Left renal pelvis (tissue), 4 donors: ENCODE measurements at places on chromosomes 4 and X.

GRCh38 chrX:24266996-24267395 is 46.9 kb downstream of the SUPT20HL2 start:
- DNase-seq = no peak

DNA sequence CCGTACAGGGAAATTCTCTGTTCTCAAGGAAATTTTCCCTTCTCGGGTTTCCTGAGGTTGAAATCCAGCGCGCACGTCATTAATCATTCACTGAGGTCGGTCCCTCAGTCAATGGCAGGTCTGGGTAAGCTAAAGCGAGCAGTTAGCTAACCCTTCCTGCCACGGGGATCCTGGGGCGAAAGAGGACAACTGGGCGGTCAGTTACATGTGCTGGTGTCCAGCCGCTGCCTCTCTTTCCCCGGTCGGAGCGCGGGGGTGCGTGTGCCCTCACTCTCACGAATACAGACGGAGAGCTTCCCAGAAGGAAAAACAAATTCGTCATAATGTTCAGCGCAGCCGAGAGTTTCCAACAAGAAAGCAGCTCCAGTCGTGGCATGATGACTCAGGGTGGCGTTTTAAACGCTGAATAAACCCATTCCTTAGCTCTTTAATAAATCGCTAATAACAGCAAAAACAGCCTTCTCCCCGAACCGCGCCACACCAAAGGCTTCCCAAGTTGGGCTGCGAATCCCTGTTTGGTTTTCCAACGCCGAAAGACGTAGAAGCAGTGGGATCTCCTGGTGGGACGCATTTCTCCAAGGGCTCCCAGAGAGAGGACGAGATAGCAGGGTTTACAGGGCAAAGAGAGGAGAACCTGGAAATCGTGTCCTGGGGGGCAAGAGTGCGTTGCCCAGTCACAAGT is 752 bp upstream of the FGF5 start:
- DNase-seq = peak; percentile 31

GRCh38 chr4:67550857-67551256 is 5.6 kb upstream of the CENPC start:
- DNase-seq = no peak

DNA sequence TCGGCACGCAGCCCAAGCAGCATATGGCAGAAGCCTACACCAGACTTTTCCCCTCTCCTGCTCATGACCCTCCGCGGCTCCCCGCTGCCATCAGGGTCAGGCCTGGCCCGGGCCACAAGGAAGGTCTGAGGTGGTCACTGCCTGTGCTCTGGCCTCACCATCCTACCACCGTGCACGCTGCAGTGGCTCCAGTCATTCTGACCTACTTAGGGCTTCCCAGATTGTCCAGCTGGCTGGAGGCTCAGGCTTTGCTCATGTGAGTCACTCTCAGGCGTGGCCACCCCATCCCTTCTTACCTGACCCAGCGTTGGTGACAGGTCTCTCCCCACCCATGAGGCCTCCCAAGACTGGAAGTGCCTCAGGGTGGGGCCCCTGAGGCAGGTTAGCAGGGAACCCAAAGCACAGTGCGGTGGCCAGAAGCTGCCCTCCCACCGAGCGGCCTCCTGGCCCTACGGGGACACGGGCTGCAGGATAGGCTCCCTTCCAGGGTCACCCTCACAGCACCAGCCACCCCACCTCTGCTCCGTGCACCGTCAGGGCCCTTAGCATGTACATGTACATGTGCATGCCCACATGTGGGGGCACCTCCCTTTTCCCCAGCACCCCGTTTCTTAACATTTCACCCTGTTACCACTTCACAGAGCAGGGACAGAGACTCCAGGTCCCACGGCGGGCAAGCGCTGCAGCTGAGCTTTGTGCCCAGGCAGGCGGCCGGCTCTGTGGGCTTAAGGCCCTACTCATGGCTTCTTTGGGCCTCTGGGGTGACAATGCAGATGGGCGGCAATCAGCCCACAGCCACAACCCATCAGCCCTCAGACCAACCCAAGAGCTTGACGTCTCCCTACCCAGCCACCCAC is 2.2 kb downstream of the TREX2 start:
- no peak for DNase-seq

GRCh38 chr4:136124251-136124745 is 1408.0 kb downstream of the PCDH18 start:
- no peak for DNase-seq

- DNase-seq = no peak
These were observed 195.0 kb upstream of the LDB2 start for GRCh38 chr4:17093481-17093880.

DNA sequence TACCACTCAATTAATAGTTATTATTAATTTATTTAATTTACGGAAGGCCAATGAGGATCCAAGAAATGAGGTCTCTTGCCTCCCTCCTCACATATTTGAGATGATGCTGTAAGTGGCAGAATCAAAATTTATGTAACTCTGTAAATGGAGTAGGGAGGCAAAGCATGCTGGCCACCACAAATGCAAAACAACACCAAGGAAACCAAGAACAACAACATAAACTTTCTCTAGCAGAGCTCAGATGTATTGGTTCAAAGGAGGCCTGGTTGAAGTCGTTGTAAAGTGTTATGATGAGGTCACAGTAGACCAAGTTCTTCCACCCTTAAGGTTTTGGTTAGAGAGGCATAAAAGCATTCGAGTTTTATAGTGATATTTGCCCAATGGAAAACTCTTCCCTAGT is 194.8 kb upstream of the FAT1 start:
- DNase-seq = no peak

- no peak for DNase-seq
These were observed 215.8 kb downstream of the PACRGL start for GRCh38 chr4:20916106-20916505.

- no peak for DNase-seq
These were observed 3.2 kb downstream of the THAP9 start for GRCh38 chr4:82903737-82904136.

GRCh38 chr4:52234561-52235440 is 183.7 kb downstream of the SPATA18 start:
- DNase-seq = no peak

DNA sequence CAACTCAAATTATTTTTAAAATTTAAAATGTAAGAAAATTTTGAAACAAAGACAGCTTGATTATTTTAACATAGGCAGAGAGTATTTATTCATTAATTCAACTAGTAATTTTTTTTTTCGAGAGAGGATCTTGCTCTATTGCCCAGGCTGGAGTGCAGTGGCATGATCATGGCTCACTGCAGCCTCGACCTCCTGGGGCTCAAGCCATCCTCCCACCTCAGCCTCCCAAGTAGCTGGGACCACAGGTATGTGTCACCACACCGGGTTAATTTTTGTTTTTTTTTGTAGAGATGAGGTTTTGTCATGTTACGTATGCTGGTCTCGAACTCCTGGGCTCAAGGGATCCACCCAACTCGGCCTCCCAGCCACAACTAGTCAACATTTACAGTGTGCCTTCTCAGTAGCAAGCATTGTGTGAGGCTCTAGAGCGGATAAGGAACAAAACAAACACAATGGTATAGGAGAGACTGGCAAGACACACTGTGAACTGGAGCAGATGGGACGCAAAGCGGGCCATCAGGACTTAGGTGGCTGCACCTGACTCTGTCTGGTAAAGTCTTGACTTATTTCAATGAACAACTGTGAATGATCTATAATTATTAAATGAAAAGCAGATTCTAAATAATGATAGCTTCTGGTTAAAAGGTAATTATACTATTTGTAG is 21.6 kb downstream of the SETD7 start:
- DNase-seq = no peak

DNA sequence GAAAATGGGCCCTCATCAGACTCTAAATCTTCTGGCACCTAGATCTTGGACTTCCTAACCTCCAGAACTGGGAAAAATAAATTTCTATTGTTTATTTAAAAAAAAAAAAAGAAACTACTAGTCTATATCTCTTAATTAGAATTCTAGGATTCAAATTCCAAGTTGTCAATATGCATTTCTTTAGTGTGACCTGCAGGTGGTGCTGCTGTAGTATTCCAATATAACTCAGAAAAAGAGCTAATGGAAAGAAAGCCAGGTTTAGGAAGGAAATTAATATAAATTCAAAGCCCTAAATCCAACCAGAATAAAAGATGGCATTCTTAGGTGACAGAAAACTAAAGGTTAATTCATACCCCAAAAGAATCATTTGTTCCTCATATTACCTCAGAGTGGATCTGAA is 80.0 kb upstream of the NALF2 start:
- no peak for DNase-seq

DNA sequence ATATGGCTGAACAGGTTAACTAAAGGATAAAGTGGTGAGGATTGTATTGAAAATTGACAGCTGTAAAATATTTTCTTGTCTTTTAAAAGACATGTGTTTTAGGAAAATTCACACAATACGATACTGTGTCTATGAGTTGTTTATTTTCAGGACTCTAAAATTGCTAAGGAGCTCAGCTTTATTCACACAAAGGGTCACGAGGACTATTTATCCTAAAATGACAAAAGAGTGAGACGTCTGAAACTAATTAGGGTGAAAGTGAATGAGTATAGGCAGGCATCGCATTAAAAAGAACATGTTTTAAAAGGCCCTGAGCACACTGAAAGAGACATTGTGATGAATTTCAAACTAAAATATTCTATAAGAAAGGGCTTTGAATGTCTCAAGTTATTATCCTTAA is 304.7 kb downstream of the SH2D1A start:
- DNase-seq = no peak

DNA sequence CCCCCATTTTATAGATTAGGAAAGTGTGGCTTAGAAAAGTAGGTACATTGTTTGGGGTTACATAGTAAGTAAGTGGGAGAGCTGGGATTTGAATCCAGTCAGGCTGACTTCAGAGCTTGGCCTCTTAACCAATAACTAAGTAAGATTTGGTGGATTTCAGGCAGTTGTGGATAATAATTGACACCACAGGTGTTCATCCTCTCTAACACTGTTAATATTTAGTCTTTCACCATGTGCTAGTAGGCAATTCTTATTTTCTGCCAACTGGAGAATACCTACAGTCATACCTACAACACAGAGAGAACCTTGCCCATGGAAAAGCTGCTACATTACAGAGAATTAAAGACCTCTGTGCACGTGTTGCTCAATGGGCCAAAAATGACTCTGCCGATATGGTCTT is 89.5 kb downstream of the DIAPH2 start:
- no peak for DNase-seq
